ENCODE measurements at places on chromosomes 12 and 14. TPM values are rescaled to one million over a fixed set of nuclear protein-coding genes. Genes with fewer than 3 reads are reported as not detected.

GRCh38 chr14:69775012-69775411 lies 8.1 kb downstream of the SRSF5 start:
- no peak for DNase-seq
- peaks cover 13% of the 10 kb centered on the region for H3K4me1 ChIP-seq
- H3K27ac ChIP-seq, result no peak overlapping the region
- no peak overlapping the region for H3K4me3 ChIP-seq

DNA sequence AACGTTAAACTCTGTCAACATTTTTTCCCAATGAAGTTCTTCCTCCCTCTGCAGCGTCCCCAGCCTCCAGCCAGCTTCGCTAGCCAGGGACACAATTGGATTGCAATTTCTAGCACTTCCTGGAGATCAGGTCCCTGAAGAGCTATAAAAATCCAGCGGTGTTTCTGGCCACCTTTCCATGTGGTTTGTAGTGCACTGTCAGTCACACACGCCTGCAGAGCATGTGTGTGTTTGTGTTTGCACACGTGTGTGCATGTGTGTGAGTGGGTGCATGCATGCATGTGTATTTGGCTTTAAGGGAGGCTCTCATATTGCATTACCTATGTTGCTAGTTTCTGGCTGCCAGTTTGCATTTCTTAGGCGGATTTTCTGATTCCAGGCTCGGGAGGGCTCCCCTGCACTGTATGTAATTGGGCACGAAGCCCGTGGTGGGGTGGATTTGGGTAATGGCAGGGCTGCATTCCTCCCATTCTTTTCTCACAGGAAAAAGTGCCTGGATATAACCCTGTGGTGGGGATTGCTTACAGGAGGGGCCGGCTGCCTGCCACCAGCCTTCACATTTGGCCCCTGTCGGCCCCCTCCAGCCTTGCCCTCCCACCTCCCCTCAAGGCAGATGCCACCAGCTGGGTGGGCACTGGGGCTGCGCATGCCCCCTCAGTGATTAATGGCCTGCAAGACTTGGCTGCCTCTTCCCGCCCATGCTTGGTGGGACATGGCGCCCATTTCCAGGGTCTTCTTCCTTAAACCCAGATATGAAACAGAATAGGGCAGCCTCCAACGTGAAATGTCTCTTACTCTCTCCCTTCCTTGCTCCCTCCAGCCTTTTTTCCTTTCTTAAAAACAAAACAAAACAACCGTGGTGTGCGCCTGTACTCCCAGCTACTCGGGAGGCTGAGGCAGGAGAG lies 74.0 kb downstream of the TSPAN9 start:
- DNase-seq, result no peak
- peaks cover 79% of the 10 kb centered on the region for H3K4me1 ChIP-seq
- no peaks in the 10 kb centered on the region for H3K36me3 ChIP-seq
- H3K27me3 ChIP-seq, result no peaks in the 10 kb centered on the region
- H3K27ac ChIP-seq, result peak overlapping the region; percentile 28

DNA sequence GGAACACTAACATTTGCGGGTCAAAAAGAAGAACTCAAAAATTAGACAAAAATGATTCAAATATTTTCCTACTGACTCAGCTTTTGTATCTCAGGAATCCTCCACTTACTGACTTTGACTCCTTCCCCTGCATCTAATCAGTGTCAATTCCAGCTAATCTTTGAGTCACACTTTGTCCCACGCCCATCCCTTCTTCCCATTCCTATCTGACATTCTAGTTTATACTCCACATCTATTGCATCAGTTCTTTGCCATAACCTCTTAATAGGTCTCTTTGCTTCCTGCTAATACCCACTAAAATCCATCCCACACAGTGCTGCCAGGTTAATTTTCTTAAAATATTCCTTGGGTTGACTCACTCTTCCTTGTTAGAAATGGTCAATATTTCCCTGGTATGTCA lies 19.1 kb downstream of the BBS10 start:
- H3K27ac ChIP-seq, result no peak overlapping the region
- no peaks in the 10 kb centered on the region for H3K36me3 ChIP-seq
- H3K27me3 ChIP-seq, result no peaks in the 10 kb centered on the region
- H3K4me3 ChIP-seq, result no peak overlapping the region
- no peak for DNase-seq

The OTOGL gene
- 0.27 TPM for total RNA-seq

The BMP4 gene
- total RNA-seq, result 10.9 TPM

The WASHC4 gene
- 22.9 TPM for total RNA-seq

The GPD1 gene
- 8.5 TPM for total RNA-seq

The SRRM4 gene
- 0.57 TPM for total RNA-seq

- DNase-seq, result no peak
Measured at GRCh38 chr12:67068204-67068731, 200.9 kb upstream of the CAND1 start.

The IAPP gene
- not detected for total RNA-seq

DNA sequence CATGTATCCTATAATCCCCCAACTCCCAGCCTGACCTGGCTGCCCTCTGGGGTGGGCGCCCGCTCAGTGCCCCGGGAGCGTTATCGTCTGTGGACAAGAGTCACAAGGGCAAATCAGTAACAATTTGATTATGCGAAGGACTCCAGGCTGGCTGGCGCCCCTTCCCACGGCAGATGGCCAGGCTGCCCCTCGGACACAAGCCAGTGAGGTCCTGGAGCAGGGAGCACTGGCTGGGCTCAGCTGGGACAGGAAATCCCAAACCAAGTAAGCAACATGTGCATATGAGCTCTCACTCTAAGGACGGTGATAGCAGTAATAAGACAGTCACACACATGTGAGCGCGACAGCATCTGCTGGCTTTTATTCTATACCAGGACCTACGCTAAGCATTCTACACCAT lies 59.3 kb upstream of the FAM222A start:
- H3K36me3 ChIP-seq, result no peaks in the 10 kb centered on the region
- no peak for DNase-seq
- H3K4me1 ChIP-seq, result peaks cover 7% of the 10 kb centered on the region
- H3K27ac ChIP-seq, result peak overlapping the region; percentile 24

The PLA2G1B gene
- not detected for total RNA-seq

The NPFF gene
- total RNA-seq, result not detected

DNA sequence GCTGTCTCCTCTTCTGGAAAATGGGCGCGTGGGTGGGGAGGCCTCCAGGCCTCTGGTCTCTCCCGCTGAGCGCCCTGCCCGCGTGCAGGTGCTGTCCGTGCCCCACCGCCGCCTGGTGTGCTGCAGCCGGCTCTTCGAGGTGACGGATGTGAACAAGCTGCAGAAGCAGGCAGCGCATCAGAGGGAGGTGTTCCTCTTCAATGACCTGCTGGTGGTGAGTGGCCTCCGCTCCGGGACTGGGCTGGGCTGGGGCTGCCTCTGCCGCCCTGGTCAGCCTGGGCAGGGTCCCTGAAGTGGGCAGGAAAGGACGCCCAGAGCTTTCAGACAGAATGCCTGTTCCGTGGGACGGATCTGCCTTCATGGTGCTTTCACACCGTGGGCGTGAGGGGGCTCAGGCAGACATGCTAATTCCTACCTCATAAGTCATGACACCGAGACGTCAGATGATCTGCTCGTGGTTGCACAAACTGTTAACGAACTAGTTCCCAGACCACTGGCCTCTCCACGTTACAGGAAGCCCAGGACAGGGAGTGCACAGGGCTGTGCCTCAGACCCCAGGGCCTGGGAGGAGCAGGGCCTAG lies 50.5 kb downstream of the SLC6A12 start:
- peaks cover 22% of the 10 kb centered on the region for H3K4me1 ChIP-seq
- H3K27me3 ChIP-seq, result no peaks in the 10 kb centered on the region
- H3K4me3 ChIP-seq, result no peak overlapping the region
- peaks cover 3% of the 10 kb centered on the region for H3K36me3 ChIP-seq
